ENCODE measurements at places on chromosomes 1 and 21. TPM values are rescaled to one million over a fixed set of nuclear protein-coding genes. Genes with fewer than 3 reads are reported as not detected.

The EPB41 gene
- total RNA-seq, result 3.9 TPM

The INAVA gene
- 53.3 TPM for total RNA-seq

The C1orf141 gene
- total RNA-seq, result not detected

The SMIM11 gene
- 18.0 TPM for total RNA-seq

The TMPRSS3 gene
- 0.14 TPM for total RNA-seq

The THEMIS2 gene
- total RNA-seq, result 0.53 TPM

The PRPF38B gene
- total RNA-seq, result 21.0 TPM

The ADORA1 gene
- total RNA-seq, result 0.56 TPM

The RSPO1 gene
- total RNA-seq, result 0.10 TPM

The GJC2 gene
- 0.52 TPM for total RNA-seq

Measured in A549 treated with AZD2906 at 1 μM for 4 hours (cell line).